ENCODE measurements at places on chromosomes 3 and 15. TPM values are rescaled to one million over a fixed set of nuclear protein-coding genes. Genes with fewer than 3 reads are reported as not detected.

DNA sequence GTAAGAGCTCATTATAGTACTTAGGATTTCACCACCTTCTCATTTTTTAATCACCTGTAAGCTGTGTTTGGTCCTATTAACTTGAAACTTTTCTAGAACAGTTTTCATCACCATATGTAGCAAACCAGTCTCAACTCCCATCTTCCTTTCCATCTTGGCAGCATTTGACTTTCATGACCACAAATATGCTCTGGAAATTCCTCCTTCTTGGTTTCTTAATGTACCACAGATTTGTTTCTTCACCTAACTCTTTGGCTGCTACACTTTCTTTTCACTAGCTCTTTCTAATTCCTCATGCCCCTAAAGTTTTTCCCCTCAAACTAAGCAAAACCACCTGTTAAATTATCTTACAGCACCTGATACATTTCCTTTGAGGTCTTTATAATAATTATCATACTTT, 13.2 kb upstream of the NMB start:
- no peak for DNase-seq

CKMT1B gene
- total RNA-seq = 277 TPM

GRCh38 chr3:42101048-42101447, 9.9 kb downstream of the TRAK1 start:
- no peak for DNase-seq

STAC gene
- 0.24 TPM for total RNA-seq

TRAT1 gene
- total RNA-seq = not detected

- no peak for DNase-seq
Observed at GRCh38 chr3:18283680-18284079, 141.5 kb downstream of the SATB1 start.

TUSC7 gene
- not detected for total RNA-seq

GSK3B gene
- total RNA-seq = 39.3 TPM

DNA sequence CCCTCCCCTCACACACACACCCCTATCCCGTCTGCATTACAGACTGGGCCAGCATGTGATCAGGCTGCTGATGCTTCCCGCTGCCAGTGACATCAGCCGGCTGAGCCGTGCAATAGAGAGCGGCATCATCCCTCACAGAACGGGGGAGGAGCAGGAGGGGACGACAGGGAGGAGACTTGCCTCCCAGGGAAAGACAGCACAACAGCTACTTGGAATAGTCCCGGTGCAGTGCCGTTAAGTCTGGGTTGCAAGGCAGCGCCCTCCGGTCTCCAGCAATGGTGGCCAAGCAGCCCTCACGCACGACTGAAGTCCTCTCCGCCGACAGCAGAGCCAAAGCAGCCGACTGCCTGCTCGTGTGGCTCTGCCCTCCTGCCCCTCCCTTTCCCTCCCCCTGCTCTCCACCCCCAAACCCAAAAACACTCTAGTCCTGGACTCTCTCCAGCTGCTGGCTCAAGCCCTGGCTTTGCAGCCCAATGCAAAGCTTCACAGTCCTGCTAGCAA, 31.5 kb upstream of the RPS17 start:
- peak; percentile 53 for DNase-seq

DNA sequence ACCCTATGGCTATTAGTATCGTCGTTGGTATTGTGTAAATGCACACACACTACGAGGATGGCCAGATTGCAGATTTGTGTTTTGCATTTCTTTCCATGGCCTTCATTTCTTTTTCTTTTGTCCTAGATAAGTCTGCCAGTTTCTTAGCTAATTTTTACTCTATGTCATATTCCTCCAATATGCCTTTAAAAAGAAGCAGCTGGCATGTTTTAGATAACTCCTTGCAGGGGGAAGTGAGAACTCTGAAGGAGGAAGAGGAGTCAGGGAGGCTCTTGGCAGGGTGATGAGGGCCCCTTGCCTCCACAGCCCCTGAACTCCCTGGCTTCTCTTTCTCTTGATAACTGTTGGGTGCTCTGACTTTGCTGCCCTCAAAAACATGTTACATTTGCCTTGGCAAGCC, 244.0 kb downstream of the GABRG3 start:
- DNase-seq = no peak

GRCh38 chr15:70195587-70196305, 98.0 kb upstream of the TLE3 start:
- DNase-seq = peak; percentile 71
